ENCODE measurements at places on chromosomes 6 and 20. TPM values are rescaled to one million over a fixed set of nuclear protein-coding genes. Genes with fewer than 3 reads are reported as not detected.

Gene LRRC1
- polyA plus RNA-seq = 27.2 TPM

Gene RIPOR3
- 5.4 TPM for polyA plus RNA-seq

Gene TGM3
- polyA plus RNA-seq = 0.65 TPM

Gene SLC22A7
- 0.81 TPM for polyA plus RNA-seq

Gene NRN1
- 6.2 TPM for polyA plus RNA-seq

Gene KCNB1
- polyA plus RNA-seq = 0.74 TPM

Gene PTPRA
- polyA plus RNA-seq = 89.1 TPM

Gene SCAND1
- polyA plus RNA-seq = 20.7 TPM

Gene ECT2L
- 0.36 TPM for polyA plus RNA-seq

Gene LTB
- 2.3 TPM for polyA plus RNA-seq

Gene GPX5
- polyA plus RNA-seq = not detected

Gene MLN
- 1.5 TPM for polyA plus RNA-seq

Gene MYLK4
- 1.4 TPM for polyA plus RNA-seq

Gene CALHM6
- 5.7 TPM for polyA plus RNA-seq

Gene SRPK1
- 55.3 TPM for polyA plus RNA-seq

Gene KCNQ5
- polyA plus RNA-seq = 0.19 TPM

Gene KHDC1L
- 0.17 TPM for polyA plus RNA-seq

Data from renal cortex interstitium (tissue), 15 donors.